ENCODE measurements at places on chromosomes 16 and 17.

DNA sequence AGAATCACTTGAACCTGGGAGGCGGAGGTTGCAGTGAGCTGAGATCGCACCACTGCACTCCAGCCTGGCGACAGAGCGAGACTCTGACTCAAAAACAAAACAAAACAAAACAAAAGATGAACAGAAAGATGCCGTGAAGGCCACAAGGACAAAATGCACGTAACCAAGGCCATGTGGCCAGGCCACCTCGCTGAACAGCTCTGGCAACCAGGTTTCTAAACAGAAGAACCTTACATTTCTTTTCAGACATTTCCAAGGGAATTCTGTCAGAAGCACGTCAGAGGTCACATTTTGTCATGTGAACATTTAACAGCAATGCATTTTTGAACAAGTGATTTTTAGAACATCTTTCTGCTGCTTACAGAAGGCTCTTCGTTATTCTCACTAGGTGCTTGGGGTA lies 28.8 kb downstream of the USP22 start:
- DNase-seq = no peak

GRCh38 chr17:7442142-7442541 lies 2.7 kb upstream of the CHRNB1 start:
- no peak for DNase-seq

DNA sequence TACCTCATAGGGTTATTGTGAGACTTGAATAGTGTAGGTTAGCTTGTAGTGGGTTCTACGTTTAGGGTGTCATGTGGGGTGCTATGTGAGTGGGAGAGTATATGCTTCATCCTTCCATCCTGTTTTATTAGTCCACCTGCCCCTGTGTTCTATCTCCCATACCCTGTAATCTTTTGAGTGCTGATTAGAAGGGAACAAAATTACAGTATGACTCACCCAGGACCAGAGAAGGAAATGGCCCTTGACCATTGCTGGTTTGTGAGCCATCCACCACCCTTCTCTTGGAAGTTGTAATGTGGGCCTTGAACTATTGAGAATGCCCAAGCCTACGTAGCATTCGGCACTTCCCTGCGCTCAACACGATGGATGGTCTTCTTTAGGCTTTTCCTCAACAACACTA lies 17.1 kb downstream of the SAP30BP start:
- no peak for DNase-seq

GRCh38 chr17:82863941-82864712 lies 24.3 kb upstream of the ZNF750 start:
- DNase-seq = peak; percentile 89

DNA sequence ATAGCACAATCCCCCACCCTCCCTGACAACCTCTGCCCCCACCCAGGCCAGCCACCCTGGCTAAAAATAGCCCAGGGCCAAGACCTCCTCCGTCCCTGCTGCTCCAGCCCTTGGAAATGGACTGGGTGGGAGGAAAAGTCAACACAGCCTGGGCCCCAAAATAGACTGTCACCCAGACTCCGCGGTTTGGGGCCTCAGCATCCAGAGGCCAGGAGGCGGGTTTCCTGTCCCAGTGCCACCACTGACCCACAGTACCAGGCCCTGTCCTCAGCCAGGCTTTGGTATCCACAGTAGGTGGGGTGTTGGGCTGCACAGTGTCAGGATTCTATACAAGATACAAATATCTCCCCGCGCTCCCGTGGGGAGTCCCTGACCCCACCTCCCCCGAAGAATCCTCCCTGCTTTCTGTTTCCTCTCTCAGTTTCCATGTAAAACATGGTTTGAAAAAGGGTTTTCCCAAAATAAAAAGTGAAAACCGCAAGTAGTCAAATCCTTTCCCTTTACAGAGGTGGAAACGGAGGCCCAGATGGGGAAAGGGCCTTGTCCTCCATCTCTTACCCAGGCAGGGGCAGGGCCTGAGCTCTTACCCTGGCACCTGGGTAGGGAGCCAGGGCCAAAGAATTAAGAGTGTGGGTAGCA lies 20.1 kb downstream of the CPNE2 start:
- DNase-seq = no peak

GRCh38 chr16:2339521-2340484 lies 725 bp downstream of the ABCA3 start:
- DNase-seq = no peak

DNA sequence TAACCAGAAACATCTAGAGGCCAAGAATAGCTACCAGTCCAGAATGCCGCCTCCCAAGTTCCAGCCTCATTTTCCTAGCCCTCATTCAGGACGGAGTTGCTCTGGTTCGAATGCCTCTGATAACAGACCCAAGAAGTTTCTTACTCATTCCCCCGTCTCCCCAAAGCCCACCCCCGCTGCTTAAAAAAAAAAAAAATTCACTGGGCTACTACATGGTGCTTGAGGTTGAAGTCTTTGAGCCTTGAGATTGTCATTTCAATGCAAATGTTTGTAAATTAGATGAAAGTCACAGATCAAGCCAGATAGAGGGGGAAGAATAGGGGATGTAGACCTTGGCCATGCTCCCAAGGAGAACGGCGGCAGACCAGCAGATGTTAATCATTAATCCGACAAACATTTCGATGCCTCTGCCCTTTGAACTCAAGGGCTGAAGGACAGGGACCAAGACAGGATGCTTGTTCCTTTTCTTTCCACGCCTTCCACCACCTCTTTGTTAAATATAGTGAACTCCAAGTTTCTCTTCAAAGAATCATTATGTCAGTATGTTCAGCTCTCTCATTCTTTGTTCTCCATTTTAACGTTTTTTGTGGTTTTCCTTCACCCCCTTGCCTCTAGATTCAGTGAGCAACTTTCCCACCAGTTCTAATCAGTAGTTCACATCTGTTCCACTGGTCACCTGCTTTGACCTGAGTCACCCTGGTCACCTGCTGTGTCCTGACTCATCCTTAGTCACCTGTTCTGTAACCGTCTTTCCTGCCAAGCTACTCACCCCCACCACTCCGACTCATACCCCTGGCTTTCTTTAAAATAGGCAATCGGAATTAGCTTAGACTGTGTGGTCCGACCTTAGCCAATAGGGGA lies 190.3 kb downstream of the CPPED1 start:
- DNase-seq = peak; percentile 29
